ENCODE measurements at places on chromosomes 12 and 14.

DNA sequence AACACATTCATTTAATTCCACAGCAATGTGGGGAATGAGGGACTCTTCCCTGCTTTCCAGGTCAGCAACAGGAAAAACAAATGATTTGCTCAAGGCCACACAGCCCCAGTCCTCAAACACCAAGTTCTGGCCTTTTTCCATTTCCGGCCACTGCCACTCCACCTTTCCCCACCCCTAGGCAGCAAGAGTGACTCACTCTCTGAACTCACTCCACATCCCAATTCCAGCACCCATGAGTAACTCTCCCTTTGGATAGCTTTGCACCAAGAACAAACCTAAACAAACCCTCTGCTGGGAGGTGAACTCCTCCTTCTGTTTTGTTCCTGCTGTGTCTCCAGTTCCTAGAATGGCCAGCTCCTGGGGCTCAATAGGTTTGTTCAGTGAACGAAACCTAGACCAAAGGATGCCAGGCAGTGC is 30.4 kb upstream of the PLEKHG6 start:
- DNase-seq = no peak

DNA sequence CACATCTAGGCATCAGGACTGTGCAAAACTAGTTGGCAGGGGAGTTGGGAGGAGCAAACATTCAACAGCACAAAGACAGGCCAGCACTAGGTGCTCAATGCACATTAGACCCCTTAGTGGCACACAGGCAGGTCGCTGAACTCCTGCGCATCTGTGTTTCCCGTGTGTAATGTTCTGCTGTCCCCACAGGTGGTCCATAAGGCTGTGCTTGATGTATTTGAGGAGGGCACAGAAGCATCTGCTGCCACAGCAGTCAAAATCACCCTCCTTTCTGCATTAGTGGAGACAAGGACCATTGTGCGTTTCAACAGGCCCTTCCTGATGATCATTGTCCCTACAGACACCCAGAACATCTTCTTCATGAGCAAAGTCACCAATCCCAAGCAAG is 11.2 kb downstream of the SERPINA3 start:
- no peak for DNase-seq

DNA sequence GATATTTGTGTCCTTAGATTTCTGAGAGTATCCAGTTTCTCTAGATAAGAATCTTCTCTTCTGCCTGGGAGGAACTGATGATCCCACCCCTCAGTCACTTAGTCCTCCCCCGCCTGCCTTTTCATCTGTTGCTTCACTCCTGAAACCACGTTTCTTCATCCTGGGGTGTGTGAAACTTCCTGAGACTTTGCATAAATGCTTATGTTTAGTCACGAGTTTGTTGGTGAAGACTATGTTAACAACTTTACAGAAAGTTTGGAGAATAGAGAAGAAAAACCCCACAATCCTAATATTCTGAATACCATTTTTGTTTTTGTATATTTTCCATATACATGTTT is 33.2 kb downstream of the MARK3 start:
- DNase-seq = no peak

GRCh38 chr12:16612647-16613046 is 6.7 kb upstream of the LMO3 start:
- no peak for DNase-seq
